Activated CD4-positive, alpha-beta T cell treated with anti-CD3 and anti-CD28 coated beads for 4 hours (primary cell): ENCODE measurements at places on chromosomes 1 and 21.

- DNase-seq: no peak
Observed at GRCh38 chr1:41542196-41542930, 57.9 kb upstream of the EDN2 start.

DNA sequence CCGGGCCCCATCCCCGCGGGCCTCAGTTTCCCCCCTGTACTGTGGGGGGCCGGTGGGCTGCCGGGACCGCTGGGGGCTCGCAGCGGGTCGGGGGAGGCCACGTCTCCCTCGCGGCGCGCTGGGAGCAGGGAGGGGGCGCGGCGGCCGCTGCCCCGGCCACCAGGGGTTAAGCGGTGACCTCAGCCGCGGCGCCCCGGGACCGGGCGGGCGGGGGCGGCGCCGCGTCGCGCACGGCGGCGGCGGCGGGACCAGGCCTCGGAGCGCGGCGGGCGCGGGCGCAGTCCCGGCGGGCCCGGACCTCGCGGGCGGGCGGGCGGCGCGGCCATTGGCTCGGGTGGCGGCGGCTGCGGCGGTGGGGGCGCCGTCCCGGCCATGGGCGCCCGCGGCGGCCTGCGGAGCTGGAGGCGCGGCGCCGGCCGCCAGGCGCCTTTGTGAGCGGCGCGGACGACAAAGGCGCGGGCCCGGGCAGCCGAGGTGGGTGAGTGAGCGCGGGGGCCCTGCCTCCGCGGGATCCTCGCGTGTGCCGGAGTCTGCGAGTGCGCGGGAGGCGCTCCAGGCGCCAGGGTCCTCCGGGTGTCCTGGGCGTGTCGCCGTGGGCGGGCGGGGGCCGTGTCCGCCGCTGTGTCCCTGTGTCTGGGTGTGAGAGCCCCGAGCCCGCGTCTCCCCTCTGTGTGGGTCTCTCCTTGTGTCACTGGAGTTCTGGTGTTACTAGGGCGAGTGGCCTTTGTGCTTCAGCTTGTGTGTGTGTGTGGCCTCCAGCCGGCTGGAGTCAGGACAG, at the start of gene ARHGEF10L:
ARHGEF10L (plus strand) TSS at position 222 of the 778 bp plus-strand sequence. CDS start 40,898 bp downstream, outside the sequence.
- no peak for DNase-seq

DNA sequence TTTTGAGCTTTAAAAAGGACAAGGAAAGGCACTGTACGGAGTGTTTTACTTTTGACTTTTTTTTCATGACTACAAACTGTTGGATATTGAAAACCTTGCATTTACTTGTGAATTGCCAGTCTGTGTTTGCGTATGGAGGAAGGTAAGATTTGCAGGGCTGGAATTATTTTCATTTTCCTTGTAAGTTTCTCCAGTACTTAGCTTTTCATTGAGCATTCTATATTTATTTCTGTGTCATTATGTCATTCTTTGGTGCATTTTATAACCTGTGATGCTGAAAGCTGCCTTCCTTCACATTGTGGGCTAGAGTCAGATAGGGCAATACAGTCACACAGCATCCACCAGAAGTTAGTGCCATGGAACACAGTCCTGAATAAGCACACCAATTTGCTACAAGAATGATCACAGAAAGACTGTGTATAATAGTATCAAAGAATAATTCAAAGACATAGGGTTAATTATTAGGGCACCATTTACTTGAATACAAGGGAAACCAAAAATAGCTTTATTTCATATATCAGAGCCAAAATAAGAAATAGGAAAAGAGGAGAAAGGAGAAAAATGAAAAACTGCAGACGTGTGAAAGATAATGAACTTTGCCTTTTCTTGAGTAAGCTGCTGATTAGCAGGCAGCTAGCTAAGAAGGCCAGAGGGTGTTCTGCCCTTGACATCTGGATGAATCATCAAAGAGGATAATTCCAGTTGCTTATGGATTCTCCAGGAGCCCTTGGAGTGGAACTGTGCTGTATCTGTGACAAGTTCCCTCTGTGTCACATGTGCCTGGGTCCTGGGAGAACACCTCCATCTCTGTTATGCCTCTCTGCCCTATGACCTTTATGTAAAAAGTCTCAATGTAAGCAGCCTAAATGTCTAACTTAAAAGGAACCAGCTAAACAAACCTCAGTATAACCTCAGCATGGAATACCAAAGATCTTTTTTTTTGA, 8.0 kb upstream of the FAM20B start:
- DNase-seq: no peak

GRCh38 chr1:55932402-55932801, 647.0 kb downstream of the PLPP3 start:
- no peak for DNase-seq

- no peak for DNase-seq
Observed at GRCh38 chr1:43750083-43750482, 42.7 kb downstream of the ST3GAL3 start.

- no peak for DNase-seq
Observed at GRCh38 chr1:107875689-107876088, 89.3 kb downstream of the VAV3 start.

- no peak for DNase-seq
Observed at GRCh38 chr1:185314411-185314810, 2.6 kb downstream of the IVNS1ABP start.

- no peak for DNase-seq
Observed at GRCh38 chr1:6507461-6507911, 16.0 kb upstream of the PLEKHG5 start.

- no peak for DNase-seq
Observed at GRCh38 chr1:238592621-238593020, 701.9 kb upstream of the ZP4 start.

- DNase-seq: no peak
Observed at GRCh38 chr1:83897516-83897915, 101.4 kb downstream of the TTLL7 start.

- no peak for DNase-seq
Observed at GRCh38 chr1:101030881-101031280, 5.3 kb upstream of the DPH5 start.

GRCh38 chr1:48851638-48852037, 74.9 kb upstream of the BEND5 start:
- no peak for DNase-seq

DNA sequence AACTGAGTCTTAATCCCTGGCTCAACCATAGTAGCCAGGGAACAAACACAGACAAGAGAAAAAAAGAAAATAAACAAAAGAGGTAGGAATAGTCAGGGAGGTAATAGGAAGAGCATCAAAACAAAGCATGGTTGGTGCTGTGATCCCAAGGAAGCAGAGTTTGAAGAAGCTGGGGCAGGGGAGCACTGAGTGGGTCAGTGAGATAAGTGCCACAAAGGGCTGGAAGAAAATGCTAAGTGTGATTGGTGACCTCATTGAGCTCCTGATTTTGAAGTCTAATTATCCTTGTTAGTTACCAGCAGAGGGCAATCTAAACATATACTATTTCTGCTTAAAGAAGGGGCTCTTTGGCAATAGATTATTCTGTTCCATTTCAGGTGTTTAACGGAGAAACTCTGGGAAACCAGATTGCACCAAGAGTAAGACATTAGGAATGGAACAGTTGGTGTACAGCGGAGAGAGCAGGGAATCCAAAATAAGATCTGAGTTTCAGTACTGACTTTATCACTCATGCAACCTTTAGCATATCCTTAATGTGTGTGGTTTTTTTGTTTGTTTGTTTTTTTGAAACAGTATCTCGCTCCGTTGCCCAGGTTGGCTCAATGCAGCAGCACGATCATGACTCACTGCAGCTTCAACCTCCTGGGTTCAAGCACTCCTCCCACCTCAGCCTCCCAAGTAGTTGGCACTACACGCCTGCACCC, 30.7 kb upstream of the KIAA1614 start:
- DNase-seq: no peak

DNA sequence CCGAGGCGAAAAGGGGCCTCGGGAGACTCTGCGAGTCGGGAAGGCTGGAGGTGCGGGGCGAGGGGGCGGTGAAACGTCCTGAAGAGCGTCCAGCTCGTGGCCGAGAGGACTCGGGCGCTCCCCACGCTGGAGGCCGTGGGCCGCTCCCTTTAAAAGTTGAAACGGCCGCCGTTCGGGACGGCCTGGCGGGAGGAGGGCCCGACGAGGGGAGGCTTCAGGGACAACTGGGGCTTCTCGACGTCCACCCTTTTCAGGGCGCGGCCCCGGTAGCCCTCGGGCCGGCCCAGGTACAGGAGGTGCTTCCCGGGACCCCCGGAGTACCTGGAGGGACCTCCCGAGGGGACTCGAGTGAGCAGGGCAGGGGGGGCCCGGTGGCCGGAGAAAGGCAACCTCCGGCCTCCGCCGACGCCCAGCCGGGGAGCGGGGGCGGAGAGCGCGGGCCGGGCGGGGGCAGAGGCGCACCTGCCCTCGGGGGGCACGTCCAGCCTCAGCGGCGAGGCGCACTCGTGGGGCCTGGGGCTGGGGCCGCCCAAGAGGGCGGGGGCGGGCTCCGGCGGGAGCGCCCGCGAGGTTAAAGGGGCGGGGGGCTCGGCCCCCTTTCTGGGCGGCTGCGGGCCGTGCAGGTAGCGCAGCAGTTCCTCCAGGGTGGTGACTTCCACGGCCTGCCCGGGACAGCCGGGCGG, 14.0 kb downstream of the SEMA6C start:
- no peak for DNase-seq

- DNase-seq: no peak
Observed at GRCh38 chr1:19169642-19170041, 40.4 kb downstream of the UBR4 start.

GRCh38 chr1:210417881-210418280, 89.2 kb downstream of the HHAT start:
- no peak for DNase-seq

GRCh38 chr1:99748419-99748818, 18.0 kb downstream of the FRRS1 start:
- no peak for DNase-seq

DNA sequence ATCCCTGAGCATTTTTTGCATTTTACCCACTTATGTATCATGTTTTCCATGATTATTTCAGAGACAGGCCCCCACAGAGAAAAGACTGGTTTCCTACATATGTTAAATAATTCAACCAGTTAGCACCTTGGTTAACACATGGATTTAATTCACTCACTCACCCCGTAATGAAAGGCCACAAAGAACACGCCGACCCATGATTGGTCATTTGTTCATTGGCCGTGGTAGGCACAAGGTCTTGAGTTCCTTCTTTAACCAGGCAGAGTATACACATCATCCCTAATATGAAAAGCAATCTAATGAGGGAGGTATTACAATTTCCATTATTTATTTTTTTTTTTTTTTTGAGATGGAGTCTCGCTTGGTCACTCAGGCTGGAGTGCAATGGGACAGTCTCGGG, 50.6 kb downstream of the RPS6KA1 start:
- no peak for DNase-seq

GRCh38 chr21:42002421-42002958, 7.7 kb downstream of the ZBTB21 start:
- DNase-seq: peak; percentile 74

- no peak for DNase-seq
Observed at GRCh38 chr1:235060607-235061470, 67.8 kb downstream of the TOMM20 start.

GRCh38 chr21:45112371-45112770, 38.0 kb downstream of the ADARB1 start:
- DNase-seq: no peak

GRCh38 chr1:245370905-245371581, 216.3 kb downstream of the KIF26B start:
- DNase-seq: no peak

- DNase-seq: no peak
Observed at GRCh38 chr1:22790232-22791008, 79.8 kb downstream of the EPHB2 start.

DNA sequence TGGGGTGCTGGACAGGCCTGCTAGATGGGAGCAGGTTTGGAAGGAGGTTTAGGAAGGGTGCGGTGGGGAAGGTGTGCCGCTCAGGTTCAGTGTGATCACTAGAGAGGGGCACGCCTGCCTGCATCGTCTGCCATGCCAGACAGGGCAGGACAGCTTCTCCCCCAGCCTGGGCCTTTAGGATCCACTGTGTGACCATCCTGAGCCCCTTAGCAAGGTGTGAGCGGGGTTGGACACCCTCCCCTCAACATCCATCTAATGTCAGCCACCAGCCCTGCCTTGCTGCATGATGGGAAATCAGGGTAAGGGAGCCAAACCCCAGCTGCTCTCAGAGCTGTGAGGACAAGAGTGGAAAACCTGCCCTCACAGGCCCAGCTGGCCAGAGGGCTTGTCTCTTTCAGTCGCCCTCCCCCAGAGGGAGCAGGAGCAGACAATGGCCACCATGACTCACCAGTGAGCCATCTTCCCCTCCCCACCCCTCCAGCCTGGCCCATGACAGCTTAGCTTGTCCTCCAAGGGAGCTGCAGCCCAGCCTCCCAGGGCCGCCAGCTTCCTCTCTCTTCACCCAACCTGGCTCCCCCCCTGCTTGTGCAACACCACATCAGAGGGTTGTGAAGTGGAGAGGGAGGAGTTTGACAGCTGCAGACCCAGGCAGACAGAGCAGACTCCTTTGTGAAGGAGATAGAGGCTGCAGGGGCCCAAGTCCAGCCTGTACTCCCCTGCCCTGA, 37.0 kb downstream of the NUAK2 start:
- peak; percentile 86 for DNase-seq

- no peak for DNase-seq
Observed at GRCh38 chr1:89762386-89762778, 58.5 kb upstream of the LRRC8D start.

DNA sequence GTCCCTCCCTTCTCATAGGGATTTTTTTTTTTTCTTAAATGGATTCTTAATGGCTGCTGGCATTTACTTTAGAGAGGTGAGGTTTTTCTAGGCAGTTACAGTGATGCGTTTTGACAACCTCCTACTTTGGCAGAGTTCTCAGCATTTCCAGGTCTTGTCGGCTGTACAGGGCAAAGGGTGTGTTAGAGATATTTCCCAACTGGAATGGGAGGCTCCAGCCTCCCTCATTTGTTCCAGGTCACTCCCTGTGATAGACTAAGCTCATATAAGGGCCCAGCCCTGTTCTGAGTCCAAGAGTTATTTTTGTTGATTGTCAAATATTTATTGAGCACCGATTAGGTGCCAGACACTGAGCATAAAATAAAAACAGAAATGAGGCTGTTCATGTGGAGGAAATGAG, 7.6 kb upstream of the XKR8 start:
- DNase-seq: no peak

GRCh38 chr1:3604468-3604974, 6.8 kb downstream of the MEGF6 start:
- no peak for DNase-seq

DNA sequence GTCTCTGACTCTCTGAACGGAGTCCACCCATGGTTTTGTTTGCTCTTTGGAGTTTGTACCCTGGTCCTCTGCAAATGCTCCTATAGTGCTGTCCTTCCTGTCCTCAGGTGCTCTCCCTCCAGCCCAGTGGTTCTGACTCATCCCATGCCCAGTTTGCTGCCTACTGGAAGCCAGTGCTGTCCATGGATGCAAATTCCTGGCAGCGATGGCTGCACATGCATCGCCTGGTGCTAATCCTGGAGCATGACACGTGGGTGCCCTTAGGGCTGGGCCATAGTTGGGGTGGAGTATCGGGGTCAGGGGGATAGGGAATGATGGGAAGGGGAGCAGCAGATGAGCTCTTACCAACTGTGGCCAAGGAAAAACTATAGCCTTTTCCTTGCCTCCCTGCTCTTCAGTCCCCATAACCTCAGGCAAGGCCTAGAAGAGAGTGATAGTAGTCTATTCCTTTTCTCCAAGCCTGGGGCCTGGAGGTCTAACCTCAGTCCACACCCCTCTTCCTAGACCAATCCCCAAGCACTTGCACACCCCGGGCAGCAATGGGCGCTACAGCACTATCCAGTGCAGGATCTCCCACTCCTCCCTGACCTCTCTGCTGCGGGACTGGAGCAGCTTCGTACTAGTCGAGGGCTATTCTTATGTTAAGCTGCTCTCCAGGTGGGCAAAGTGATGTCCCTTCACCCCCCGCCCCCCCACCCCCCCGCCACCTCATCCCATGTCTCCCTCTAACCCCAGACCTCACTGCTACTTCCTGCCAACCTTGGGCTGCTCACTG, 31.6 kb downstream of the HYI start:
- no peak for DNase-seq
